ENCODE measurements at places on chromosomes 2 and 18.
A peak's percentile ranks its signal among the peaks of the same experiment; 100 is the strongest.

GRCh38 chr18:57430079-57431001 is 4.8 kb upstream of the ONECUT2 start:
- no peak for DNase-seq

GRCh38 chr18:32607816-32608215 is 137.1 kb upstream of the GAREM1 start:
- DNase-seq: no peak

GRCh38 chr2:191436368-191437055 is 191.3 kb downstream of the MYO1B start:
- no peak for DNase-seq

DNA sequence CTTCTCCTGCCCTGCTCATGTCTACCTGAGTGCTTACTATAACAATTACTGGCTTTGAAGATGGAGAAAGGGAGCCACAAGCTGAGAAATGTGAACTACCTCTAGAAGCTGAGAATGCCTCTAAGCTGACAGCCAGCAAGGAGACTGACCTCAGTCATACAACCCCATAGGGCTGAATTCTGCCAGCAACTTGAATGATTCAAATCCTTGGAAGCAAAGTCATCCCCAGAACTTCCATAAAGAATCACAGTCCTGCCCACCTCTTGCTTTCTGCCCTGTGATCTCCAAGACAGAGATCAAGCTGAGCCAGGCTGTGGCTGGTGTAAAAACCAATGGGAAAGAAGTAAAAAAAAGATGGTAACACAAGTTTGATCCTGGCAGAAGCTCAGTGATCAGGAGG is 288.2 kb upstream of the SPHKAP start:
- DNase-seq: no peak

DNA sequence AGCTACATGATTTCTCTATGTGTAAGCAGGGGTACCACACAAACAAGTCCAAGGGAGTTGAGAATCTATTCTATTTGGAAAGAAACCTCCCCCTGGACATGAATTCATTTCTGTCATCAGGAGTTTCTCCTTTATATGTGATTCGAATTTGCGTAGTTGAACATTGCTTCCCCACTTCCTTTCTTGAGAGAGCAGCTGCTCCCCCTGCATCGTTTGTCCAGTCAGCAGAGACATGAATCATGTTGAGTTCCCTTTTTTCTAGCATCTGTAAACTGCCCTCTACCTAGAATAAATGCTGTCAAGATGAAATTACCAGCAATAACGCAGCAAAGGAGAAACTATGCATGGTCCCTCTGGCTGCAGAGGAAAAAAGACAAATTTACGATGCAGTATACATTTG is 73.8 kb downstream of the KIF5C start:
- no peak for DNase-seq

- peak; percentile 14 for DNase-seq
These were observed 194.8 kb downstream of the TPGS2 start for GRCh38 chr18:36633961-36634412.

DNA sequence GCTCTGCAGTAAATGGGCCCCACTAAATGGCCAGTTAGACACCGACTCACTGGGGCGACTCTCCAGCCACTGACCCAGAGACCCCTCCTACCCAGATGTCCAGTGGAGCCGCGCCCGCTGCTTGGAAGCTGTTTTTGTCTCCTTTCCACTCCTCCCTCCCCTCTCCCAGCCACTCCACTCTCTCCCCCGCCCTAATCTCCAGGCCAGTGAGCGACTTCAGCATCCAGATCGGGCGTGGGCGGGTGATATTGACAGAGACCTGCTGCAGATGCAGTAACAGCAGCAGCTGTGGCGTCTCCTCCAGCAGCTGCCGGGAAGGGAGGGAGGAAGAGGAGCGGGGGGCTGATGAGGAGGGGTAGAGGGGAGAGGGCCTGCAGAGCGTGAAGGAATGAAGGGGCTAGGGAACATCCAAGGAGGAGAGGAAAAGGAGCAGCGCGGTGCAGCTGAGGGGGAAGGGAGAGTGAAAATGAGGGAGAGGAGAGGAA is at the start of gene SCN7A:
SCN7A (minus strand) TSS at position 110 of the 485 bp plus-strand sequence. CDS start 16,553 bp downstream, outside the sequence.
- peak; percentile 74 for DNase-seq

- no peak for DNase-seq
These were observed 6.8 kb downstream of the MAIP1 start for GRCh38 chr2:199962203-199962602.

GRCh38 chr2:102304711-102305611 is 6.4 kb upstream of the IL1RL1 start:
- DNase-seq: no peak

- no peak for DNase-seq
These were observed 116.2 kb downstream of the EML6 start for GRCh38 chr2:54839461-54840255.

All from NCI-H345 (cell line).